ENCODE measurements at places on chromosomes 2 and 18.

GRCh38 chr2:199261239-199261638 is 196.5 kb downstream of the SATB2 start:
- no peak for DNase-seq

GRCh38 chr2:190911813-190912212 is 31.2 kb downstream of the GLS start:
- no peak for DNase-seq

GRCh38 chr2:240620149-240620731 is 5.0 kb upstream of the GPR35 start:
- DNase-seq = no peak

- no peak for DNase-seq
Observed at GRCh38 chr2:100699131-100699530, 120.8 kb upstream of the NPAS2 start.

DNA sequence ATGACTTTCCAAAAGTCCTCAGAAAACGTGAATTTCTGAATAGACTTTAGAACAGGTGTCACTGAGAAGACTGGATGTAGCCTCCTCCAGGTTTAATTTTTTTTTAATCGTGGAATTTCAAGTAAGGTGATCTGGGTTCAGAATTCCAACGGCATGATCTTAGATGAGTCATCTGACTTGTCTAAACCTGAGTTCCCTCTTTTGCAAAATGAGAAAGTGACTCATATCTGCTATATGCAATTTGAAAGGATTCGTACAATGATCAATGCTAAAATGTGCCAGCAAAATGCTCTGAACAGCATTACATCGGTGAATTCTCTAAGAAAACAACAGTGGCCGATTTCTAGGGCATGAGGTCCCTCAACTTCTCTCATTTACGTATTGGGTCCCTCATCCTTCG is 69.1 kb upstream of the ZNF516 start:
- DNase-seq = no peak

- no peak for DNase-seq
Observed at GRCh38 chr2:12819721-12820120, 103.0 kb downstream of the TRIB2 start.

- no peak for DNase-seq
Observed at GRCh38 chr2:146544701-146545100, 1300.1 kb upstream of the ACVR2A start.

DNA sequence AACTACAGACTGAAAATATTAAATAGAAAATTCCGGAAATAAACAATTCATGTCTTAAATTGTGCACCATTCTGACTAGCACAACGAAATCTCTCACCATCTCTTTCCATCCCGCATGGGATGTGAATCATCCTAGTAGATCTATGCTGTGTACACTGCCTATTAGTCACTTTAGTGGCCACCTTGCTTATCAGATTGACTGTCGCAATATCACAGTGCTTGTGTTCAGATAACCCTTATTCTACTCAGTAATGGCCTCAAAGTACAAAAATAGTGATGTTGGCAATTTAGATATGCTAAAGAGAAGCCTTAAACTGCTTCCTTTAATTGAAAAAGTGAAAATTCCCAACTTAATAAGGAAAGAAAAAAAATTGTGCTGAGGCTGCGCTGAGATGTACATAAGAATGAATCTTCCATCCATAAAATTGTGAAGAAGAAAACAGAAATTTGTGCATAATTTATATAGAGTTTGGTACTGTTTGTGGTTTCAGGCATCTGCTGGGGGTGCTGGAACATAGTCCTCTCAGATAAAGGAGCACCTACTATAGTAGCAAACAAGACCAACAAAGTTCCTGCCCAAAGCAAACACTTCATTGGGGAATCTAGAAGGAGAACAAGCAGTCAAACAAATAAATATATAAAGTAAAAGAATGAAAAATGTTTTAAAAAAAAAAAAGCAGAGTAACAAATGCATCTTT is 12.0 kb downstream of the PSMD1 start:
- no peak for DNase-seq

DNA sequence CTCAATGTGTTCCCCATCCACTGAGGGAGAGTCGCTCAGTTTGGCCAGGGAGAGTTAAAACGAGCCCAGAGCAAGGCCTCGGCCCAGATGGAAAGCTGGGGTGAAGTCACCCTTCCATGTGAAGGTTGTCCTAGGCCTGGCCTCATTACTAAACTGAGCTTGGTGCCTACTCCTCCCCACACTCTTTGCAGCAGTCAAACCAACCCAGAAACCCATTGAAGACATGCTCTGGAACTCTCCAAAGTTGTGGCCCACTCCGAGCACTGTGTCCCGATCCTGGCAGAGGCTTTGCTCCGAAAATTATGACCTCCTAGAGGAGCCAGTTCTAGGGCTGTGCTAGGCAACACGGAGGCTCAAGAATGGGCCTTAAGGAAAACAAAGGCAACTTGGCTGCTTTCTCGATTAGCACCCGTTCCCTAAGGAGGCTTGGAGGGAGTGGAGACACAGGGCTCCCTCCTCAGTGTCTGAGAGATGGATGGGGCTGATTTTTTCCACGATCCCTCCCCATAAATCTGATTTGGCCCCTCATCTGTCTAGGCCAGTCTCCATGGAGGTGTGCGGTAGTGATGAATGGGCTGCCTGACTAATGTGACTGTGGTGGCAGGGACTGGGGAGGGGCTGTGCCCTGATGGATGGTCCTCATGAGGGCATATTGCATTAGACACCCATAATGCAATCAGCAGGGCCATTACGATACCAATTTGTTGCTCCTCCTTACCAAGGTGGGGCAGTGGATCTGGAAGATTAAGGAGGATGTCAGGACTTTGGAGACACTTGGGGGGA is 11.7 kb upstream of the CYP26B1 start:
- DNase-seq = no peak

GRCh38 chr2:143001501-143001900 is 124.0 kb downstream of the KYNU start:
- no peak for DNase-seq

DNA sequence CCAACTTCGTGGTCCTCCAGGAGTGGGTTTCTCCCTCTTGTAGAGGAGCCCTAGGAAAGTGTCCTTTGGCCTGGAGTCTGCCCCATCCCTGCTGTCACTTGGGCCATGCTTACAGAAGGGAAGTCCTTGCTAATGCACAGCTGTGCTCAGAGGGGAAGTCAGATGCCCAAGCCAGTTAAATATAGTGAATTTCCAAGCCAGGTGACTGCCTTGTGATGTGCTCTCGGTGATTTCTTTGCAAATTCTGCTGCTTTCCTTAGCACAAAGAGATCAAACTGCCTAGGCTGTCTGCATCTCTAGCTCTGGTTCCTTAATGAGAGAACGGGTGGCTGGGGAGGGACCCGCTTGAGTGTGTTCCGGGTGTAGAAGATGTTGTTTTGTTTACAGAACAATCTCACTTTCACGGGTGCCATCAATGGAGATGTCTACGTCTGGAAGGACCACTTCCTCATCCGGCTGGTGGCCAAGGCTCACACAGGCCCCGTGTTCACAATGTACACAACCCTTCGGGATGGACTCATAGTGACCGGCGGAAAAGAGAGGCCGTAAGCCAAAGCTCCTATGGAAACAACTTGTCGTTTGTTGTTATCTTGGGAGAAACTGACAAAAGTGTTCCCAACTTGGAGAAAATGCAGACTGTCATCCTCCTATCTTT is 91.4 kb downstream of the RTN4 start:
- no peak for DNase-seq

GRCh38 chr18:44358402-44358801 is 322.3 kb upstream of the SETBP1 start:
- DNase-seq = no peak

DNA sequence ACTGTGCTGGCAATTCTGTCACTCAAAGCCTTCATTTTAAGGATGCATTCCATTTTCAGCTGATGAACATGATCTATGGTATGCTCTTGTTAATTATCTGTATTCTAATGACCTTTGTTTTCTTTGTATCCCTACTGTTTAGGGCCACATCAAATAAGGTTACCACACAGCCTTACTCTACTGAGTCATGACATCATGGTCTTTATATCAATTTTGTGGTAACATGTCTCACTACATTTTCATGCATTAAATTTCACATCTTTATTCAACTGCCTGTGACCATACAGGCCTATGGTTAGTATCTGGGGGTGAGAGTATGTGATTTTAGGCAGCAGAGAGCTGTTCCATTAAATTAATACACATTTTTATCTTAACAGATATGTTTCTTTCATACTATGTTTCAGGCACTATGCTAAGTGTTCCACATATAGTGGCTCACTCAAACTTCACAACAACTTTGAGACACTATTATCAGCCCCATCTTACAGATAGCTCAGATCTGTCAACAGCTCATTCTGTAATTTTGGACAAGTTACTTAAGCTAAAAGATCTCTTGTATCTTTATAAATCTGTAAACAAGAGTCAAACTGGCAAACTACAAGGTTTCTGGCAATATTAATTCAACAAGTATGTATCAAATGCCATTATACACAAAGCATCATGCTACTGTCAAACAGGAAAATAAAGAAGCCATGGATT is 18.0 kb downstream of the LRPPRC start:
- no peak for DNase-seq

DNA sequence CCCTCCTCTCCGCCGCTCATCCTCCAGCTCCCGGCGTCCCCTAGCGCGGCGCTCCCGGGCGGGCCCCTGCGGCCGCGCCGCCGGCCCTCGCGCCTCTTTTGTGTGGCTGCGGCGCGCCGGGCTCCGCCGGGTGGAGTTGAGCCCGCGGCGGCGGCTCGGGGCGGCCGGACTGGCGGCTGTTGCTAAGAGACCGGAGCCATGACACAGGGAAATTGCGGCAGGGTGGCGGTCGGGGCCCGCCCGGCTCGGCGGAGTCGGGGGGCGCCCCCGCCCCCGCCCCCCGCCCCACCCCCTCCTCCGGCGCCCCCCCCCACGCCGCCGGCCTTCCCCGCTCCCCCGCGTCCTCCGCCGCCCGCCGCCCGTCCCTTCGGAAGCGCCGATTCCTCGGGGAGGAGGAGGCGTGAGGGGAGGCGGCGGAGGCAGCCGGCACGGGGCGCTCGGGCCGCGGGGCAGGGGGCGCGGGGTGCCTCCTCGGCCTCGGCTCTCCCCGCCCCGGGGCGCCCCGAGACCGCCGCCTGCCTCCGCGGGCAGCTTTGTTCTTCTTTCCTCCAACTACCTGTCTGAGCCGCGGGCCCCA is at the start of gene TMEM200C:
TMEM200C (minus strand) TSS at position 224 of the 577 bp plus-strand sequence. CDS start 3,459 bp downstream, outside the sequence.
- DNase-seq = no peak

- no peak for DNase-seq
Observed at GRCh38 chr18:23727707-23728493, 38.6 kb downstream of the LAMA3 start.

DNA sequence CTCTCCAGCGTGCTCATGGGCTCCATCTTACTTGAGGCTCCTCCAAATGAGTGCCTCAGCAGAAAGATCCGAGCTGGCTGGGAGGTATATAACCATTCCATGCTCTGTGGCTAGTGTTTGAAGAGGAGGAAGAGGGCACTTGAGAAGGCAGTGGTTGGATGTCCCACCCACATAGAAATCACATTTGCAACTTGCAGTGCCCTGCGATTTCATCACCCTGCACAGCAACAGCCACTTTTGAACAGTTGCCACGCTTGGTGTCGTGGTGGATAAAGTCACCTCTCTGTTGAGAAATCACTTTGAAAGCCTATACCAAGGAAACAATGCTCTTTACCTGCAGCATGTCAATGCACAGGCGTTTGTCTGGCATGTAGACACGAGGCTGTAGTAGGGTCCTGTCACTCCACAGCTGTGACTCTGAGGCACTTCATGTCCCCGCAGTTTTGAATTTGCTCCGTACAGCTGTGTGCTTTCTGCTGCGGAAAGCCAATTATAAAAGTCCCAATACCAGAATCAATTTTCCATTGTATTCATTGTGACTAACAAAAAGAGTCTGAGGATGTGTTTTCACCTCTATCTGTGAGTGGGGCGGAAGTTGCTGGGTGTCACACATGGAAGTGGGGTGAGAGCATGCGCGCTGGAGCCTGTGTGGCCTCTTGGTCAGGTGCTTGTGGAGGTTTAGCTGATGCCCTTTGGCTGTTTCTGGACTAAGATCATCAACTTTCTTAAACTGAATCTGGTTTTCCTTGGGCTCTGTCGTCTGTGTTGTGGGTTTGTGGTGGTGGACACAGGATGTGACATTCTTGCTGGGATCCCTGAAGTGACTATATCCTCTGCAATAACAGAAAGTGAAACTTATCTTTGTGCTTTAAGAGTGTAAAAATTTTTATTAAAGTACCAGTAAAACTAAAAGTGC is 2.8 kb downstream of the CNDP2 start:
- peak; percentile 70 for DNase-seq

DNA sequence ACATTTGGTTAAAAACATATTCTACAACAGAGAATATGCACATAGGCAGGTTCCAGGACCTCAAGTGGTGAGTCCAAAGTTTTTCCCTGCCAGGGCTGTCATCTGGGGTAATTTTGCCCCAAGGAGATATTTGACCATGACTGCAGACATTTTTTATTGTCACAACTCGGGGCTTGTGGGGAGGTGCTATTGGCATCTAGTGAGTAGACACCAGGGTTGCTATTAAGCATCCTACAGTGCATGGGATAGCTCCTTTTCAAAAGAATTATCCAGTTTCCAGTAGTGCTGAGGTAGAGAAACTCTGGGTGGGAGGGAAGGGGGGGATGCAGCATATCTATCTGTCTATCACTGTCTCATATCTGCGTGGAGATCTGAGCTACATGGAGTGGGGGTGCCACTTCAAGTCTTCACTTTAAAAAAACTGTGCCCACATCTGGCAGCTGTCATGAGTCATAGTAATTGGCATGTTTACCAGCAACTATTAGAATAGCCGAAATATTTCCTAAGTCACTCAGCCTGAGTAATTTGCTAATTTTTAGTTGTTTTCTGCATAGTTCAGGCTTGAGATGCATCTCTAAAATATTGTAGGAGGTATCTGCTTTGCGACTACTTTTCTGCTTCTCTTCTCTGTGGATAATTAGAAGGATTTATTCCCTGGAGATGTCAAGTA is 254.0 kb upstream of the RBMS1 start:
- no peak for DNase-seq

- DNase-seq = no peak
Observed at GRCh38 chr2:223219872-223220657, 168.1 kb downstream of the KCNE4 start.

DNA sequence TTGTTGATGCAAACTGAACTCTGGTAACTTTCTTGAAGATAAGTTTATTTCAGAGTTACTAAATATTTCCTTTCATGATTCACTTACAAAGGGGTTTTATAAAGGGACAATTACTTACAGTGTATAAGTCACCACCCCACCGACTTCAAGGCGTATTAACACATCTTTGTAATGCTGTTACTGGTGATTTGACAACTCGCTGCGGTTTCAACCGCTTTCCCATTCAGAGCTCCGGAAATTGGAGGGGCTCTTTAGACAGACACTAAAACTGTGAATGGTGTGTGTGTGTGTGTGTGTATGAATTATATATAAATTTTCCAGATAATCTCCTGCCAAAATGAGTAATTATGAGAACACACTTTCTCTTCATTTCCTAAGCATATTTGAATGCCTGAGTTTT is 4.9 kb downstream of the TM4SF20 start:
- DNase-seq = peak; percentile 23

GRCh38 chr2:114468343-114468742 is 25.9 kb downstream of the DPP10 start:
- DNase-seq = no peak

GRCh38 chr18:33584548-33585430 is 6.8 kb downstream of the ASXL3 start:
- no peak for DNase-seq

- DNase-seq = no peak
Observed at GRCh38 chr2:234444893-234445292, 52.0 kb downstream of the ARL4C start.

GRCh38 chr2:152348388-152348787 is 13.4 kb downstream of the FMNL2 start:
- no peak for DNase-seq
